Cardiac muscle cell (in vitro differentiated cells and primary cell): ENCODE measurements at places on chromosomes 3 and 15. TPM values are rescaled to one million over a fixed set of nuclear protein-coding genes. Genes with fewer than 3 reads are reported as not detected.

DNA sequence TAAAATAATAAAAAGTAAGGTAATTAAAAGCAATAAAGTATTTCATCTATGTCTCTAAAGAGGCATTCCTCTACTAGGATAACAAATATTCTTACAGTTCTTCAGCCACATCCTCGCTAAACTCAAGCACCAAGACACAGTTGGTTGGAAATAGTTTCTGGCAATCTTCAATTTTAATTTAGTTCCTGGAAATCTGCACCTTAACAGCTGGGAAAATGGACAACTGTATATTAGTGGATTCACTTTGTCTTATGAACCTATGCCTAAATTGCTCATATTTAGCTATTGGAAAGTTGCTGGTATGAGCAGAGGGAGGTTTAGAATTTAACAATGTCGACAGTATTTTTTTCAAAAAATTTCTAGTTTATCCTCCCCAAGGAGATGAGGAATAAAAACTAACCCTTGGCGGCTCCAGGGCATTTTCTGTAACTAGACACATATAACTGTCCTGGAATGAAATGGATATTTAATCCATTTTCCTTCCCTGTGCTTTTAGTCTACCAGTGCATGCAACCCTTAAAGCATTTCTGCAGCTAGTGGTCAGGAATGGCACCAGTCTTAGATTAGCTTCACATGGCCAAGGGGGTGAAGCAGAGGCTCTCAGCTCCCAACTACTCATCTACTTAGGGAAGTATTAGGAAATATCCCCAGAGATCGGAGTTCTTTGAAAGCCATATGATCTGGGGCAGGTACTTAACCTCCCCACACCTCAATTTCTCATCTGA is 290.0 kb upstream of the THBS1 start:
- H3K4me3 ChIP-seq = no peak overlapping the region
- no peaks in the 10 kb centered on the region for H3K36me3 ChIP-seq
- H3K4me1 ChIP-seq = peaks cover 8% of the 10 kb centered on the region
- DNase-seq = no peak

- H3K36me3 ChIP-seq = no peaks in the 10 kb centered on the region
- DNase-seq = no peak
- no peak overlapping the region for H3K27ac ChIP-seq
- H3K4me3 ChIP-seq = no peak overlapping the region
Observed at GRCh38 chr3:159781867-159782266, 206.8 kb upstream of the IL12A start.

DNA sequence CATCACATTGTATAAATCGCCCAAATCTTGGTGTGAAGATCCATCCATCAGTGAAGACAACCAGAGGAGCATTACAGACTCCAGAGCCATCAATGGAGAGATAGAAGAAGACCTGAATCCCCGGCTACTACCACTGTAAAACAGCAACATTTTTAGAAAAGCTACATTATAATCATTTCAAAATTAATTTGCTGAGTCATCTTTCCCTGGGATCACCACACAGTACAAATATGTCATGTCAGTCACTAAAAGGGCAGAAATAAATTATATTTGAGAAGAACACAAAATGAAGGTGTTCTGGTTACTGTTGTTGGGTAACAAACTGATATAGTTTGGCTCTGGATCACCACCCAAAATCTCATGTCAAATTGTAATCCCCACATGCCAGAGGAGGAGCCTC is 218.5 kb upstream of the STT3B start:
- no peak overlapping the region for H3K4me3 ChIP-seq
- H3K27ac ChIP-seq = no peak overlapping the region
- no peaks in the 10 kb centered on the region for H3K27me3 ChIP-seq
- DNase-seq = no peak
- no peaks in the 10 kb centered on the region for H3K36me3 ChIP-seq
- H3K4me1 ChIP-seq = no peaks in the 10 kb centered on the region

DNA sequence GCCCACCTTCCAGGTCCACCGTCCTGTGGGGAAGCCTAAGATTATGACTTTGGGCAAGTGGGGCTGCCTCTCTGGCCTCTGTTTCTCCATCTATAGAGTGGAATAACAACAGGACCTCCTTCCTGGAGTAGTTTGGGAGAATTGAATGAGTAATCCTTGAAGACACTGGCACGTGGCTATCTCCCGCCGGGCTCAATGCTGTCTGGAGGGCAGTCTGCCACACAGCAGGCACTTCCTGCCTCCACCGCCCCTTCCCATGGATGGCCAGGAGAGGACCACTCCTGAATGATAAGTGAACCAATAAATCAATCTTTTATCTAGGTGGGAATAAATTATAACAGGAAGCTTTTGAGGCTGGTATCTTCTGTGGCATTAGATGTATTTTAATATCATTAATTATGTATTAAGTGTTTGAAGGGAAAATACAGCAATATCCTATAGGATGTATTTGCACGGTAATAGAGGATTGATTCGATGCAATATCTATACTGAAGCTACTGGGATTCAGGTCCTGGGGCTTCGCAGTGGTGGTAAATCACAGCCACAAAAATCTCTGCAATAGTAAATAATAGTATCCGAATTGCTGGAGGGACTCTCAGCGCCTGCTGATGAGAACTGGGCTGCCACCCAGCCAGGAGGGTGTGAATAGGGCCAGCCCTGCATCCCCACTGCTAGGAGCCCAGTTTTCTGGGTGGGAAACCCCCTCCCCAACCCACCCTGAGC is 15.9 kb downstream of the MEGF11 start:
- H3K27me3 ChIP-seq = peaks cover 3% of the 10 kb centered on the region
- no peaks in the 10 kb centered on the region for H3K4me1 ChIP-seq
- no peak for DNase-seq
- H3K36me3 ChIP-seq = no peaks in the 10 kb centered on the region

- no peak overlapping the region for H3K4me3 ChIP-seq
- H3K36me3 ChIP-seq = peaks cover 7% of the 10 kb centered on the region
- peak overlapping the region; percentile 45 for H3K27ac ChIP-seq
- H3K4me1 ChIP-seq = peaks cover 32% of the 10 kb centered on the region
- DNase-seq = no peak
- no peaks in the 10 kb centered on the region for H3K27me3 ChIP-seq
Observed at GRCh38 chr3:32705232-32705631, 20.2 kb downstream of the CNOT10 start.

DNA sequence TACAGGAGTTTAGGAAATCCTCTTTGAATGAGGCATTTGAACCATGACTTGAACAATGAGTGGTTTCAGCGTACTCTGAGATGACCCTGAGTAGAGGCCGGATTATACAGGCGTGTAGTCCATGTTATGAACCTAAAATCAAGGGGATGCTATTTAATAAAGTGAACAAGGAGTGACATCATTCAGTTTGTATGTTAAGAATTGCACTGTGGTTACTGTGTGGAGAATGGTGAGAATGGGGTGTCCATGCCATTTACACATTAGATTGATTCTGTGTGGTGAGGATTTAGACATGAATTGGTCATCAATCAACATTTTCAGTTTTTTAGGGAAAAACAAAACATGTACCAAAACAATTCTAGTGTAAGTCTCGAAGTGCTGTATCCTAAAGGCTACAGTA is 65.8 kb downstream of the TPRG1 start:
- DNase-seq = no peak
- H3K36me3 ChIP-seq = no peaks in the 10 kb centered on the region
- no peak overlapping the region for H3K4me3 ChIP-seq
- no peaks in the 10 kb centered on the region for H3K4me1 ChIP-seq

DNA sequence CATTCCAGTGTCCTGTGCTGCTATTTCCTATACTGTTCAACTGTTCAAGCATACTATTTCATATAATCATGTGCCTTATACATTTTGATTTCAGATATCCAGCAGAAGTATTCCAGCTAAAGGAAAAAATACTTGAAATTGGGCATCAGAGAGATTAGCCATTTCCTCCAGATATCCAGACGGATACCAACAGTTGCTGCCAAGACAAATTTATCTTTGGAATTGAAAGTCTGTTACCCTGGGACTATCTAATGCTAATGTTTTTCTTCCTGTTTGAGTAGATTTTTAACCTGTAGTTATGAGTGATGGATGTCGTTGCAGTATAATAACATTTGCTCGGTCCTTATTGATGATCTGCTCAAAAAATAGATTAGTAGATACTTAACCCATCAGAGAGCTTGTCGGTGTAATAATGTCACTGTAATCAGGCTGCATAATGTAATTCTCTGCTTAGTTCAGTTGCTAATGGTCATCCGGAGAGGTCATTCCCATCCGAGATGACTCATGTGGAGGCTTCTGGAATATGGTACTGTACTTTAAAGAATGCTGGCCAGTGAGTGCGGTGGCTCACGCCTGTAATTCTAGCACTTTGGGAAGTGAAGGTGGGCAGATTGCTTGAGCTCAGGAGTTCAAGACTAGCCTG is 51.5 kb downstream of the TIMP4 start:
- no peak overlapping the region for H3K27ac ChIP-seq
- no peak overlapping the region for H3K4me3 ChIP-seq
- H3K27me3 ChIP-seq = no peaks in the 10 kb centered on the region
- H3K36me3 ChIP-seq = no peaks in the 10 kb centered on the region

- peaks cover 64% of the 10 kb centered on the region for H3K27me3 ChIP-seq
- no peaks in the 10 kb centered on the region for H3K36me3 ChIP-seq
- peak; percentile 34 for DNase-seq
- no peaks in the 10 kb centered on the region for H3K4me1 ChIP-seq
- H3K27ac ChIP-seq = no peak overlapping the region
Observed at GRCh38 chr3:28575746-28576613, 227.4 kb upstream of the AZI2 start.

GRCh38 chr3:142941373-142942123 is 21.9 kb downstream of the PAQR9 start:
- no peak for DNase-seq
- H3K36me3 ChIP-seq = no peaks in the 10 kb centered on the region
- no peaks in the 10 kb centered on the region for H3K4me1 ChIP-seq
- H3K27ac ChIP-seq = no peak overlapping the region

DNA sequence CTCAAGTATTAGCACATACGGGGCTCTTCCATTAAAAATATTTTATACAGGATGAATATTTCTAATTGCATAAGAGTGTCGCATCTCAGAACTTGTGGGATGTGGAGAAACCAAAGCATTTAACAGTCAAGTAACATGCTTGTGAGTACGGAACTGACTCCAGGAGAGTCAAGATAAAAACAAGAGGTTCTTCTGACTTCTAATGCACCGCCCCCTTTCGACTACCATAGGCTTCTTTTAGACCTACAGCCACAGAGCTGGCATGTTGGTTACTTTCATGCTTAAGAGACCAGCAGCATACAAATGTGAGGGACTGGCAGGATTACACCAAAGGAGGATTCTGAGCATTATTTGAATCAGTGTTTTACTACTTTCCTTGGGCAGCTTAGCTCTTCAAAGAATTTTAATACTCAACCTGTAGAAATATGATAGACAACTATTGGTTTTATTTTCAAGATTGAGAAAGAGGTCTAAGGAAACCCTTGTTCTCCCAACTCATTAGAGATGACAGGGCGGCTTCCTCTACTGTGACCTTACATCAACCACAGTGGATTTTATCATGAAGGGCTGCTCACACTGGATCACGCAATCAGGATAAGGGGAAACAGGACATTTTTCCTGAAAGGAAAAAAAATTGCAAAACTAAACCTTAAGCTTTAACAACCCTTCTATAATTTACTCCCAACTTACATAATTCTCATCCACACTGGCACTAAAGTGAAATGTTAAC is 14.0 kb downstream of the ETV5 start:
- no peaks in the 10 kb centered on the region for H3K36me3 ChIP-seq
- no peak for DNase-seq
- peak overlapping the region; percentile 68 for H3K27ac ChIP-seq

GRCh38 chr3:39707314-39707909 is 102.0 kb upstream of the MYRIP start:
- no peaks in the 10 kb centered on the region for H3K36me3 ChIP-seq
- no peaks in the 10 kb centered on the region for H3K27me3 ChIP-seq
- H3K4me1 ChIP-seq = no peaks in the 10 kb centered on the region
- no peak overlapping the region for H3K4me3 ChIP-seq

DNA sequence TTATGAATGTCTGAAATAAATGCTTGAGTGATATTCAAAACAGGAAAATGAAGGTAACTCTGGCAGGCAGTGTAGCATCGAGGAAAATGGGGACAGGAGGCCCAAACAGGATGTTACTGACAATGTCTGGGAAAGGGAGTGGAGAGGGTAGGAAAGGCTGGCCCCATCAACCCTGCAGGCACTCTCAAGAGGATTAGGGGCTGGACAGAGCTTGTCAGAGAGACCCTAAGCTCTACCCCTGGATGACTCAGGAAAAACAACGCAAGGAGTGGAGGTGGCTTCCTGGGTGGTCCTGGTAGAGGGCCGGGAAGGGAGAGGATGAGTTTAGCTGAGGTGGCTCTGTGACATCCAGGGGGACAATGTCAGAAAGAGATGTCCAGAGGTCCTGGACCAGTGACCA is 106.0 kb downstream of the RYK start:
- H3K27me3 ChIP-seq = no peaks in the 10 kb centered on the region
- H3K4me1 ChIP-seq = peaks cover 19% of the 10 kb centered on the region
- no peak for DNase-seq
- H3K27ac ChIP-seq = no peak overlapping the region
- H3K36me3 ChIP-seq = no peaks in the 10 kb centered on the region
- H3K4me3 ChIP-seq = no peak overlapping the region

DNA sequence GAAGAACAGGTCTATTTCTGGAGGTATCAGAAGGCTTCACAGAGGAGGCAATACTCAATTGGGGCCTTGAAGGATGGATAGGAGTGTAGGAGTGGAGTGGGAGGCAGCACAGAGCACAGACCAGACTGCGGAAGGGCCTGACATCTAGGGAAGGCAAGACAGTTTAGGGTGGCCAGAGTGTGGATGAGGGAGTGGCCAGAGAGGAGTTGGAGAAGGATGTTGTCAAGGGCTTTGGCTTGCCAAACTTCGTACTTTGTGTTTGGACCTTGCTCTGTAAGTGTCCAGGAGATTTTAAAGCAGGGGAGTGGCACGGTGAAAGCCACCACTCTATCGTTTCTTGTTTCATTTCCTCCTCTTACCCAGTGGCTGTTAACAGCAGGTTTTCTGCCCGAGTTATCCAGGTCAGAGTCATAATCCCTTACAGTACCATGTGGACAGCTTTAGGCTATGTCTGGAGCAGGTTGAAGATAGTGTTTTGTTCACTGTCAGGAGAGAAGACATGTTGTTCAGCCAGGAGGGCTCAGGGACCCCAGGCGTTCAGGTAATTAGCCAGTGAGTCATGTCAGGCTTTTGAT is 12.3 kb downstream of the SMAD3 start:
- no peak overlapping the region for H3K27ac ChIP-seq
- peaks cover 33% of the 10 kb centered on the region for H3K4me1 ChIP-seq
- no peak for DNase-seq
- H3K4me3 ChIP-seq = no peak overlapping the region

DNA sequence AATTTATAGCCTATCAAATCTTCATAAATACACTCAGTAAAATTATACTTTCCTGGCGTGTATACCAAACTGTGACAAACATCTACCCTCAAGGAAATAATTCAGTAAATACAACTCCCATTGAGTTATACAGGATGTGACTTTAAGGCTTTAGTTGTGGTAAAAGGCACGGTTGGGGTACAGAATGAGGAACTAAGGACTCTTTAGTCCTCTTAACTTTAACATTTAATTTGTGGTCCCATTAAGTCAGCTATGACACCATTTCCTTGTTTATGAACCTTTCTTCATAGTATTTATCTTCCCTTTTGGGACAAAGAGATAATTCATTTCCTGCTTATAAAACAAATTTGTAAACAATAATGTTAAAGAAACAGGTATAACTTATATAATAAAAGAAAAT is 30.2 kb downstream of the IFT80 start:
- H3K4me1 ChIP-seq = no peaks in the 10 kb centered on the region
- no peaks in the 10 kb centered on the region for H3K36me3 ChIP-seq
- no peak for DNase-seq
- H3K4me3 ChIP-seq = no peak overlapping the region
- H3K27ac ChIP-seq = no peak overlapping the region

The KLHL6 gene
- 0.09 TPM in 1 of 2 replicates, not detected in the other for polyA plus RNA-seq

The NKIRAS1 gene
- polyA plus RNA-seq = 28.0 and 34.4 TPM in 2 replicates

The GOLGA8H gene
- 0.13 and 0.36 TPM in 2 replicates for polyA plus RNA-seq

The CCR3 gene
- not detected in 2 replicates for polyA plus RNA-seq

The RFX7 gene
- 5.9 and 8.8 TPM in 2 replicates for polyA plus RNA-seq

The OR5H14 gene
- not detected in 2 replicates for polyA plus RNA-seq

The SH3GL3 gene
- 52.4 and 87.1 TPM in 2 replicates for polyA plus RNA-seq

The NEIL1 gene
- polyA plus RNA-seq = 42.2 and 70.6 TPM in 2 replicates

The GPR87 gene
- 0.67 TPM in 1 of 2 replicates, not detected in the other for polyA plus RNA-seq
